ENCODE measurements at places on chromosomes 7 and 10.

DNA sequence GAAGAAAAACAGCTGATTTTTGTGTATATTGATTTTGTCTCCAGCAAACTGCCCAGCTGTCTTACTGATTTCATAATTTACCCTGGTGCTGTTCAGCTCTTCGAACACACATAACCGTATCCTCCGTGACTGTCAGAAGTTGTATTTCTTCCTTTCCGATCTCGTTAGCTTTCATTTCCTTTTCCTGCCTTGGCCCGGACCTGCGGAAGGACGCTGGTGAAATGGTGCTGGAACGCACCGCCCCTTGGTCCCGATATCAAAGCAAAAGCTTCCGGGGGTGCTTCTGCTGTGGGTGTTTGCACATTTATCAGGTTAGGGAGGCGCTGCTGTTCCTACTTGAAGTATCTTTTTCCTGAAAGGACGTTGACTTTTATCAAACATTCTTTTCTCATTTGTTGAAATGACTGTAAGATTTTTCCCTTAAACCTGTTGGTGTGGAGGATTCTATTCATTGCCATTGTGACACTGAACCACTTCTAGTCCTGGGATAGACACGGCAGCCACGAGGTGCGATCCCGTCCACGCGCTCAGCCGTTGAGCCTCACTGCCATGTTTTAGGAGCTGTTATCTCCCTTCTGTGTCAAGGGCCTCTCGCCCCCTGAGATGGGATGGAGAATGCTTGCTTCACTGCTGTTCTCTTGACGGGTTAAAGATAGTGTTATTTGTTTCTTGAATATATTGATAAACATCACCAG lies 72.6 kb downstream of the FOXL3 start:
- peak; percentile 36 for DNase-seq

GRCh38 chr7:99740573-99741440 lies 5.8 kb upstream of the CYP3A7 start:
- no peak for DNase-seq

GRCh38 chr10:116742367-116743265 lies at the start of gene HSPA12A:
Gene HSPA12A, minus strand, starts transcription at chr10:116742566. Its CDS starts 97 bp downstream, at chr10:116742469.
- peak; percentile 29 for DNase-seq

DNA sequence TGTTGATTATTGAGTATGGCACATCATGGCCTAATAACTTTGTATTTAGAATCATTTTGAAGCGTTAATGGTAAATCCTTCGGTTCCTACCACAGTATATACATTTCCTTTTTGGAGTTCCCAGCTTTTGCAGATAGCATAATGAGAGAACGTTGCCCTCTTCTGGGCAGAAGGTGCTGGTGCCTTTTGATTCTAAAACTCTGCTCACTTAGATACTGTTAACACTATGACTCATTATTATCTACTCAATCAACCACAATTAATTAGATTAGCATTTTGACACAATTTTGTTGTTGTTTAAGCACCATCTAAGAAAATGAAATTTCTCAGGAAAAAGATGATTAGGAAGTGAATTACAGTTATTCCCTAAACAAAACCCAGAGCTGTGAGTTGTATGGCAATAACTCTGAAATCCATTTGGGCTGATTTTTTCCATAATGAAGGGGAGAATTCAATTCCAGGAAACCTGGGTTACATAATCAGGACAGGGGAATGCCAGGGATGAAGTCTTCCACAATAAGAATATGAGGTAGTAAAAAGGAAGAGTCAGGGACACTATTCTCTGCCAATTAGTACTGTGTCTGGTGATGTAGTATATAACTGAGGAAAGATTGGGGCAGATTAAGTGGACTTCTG lies 11.5 kb upstream of the DLD start:
- DNase-seq = peak; percentile 25

- no peak for DNase-seq
Measured at GRCh38 chr7:106600569-106601373, 60.2 kb downstream of the CCDC71L start.

- no peak for DNase-seq
Measured at GRCh38 chr7:19869979-19870378, 96.6 kb upstream of the TMEM196 start.

GRCh38 chr7:22696541-22697228 lies 30.3 kb upstream of the IL6 start:
- peak; percentile 15 for DNase-seq

DNA sequence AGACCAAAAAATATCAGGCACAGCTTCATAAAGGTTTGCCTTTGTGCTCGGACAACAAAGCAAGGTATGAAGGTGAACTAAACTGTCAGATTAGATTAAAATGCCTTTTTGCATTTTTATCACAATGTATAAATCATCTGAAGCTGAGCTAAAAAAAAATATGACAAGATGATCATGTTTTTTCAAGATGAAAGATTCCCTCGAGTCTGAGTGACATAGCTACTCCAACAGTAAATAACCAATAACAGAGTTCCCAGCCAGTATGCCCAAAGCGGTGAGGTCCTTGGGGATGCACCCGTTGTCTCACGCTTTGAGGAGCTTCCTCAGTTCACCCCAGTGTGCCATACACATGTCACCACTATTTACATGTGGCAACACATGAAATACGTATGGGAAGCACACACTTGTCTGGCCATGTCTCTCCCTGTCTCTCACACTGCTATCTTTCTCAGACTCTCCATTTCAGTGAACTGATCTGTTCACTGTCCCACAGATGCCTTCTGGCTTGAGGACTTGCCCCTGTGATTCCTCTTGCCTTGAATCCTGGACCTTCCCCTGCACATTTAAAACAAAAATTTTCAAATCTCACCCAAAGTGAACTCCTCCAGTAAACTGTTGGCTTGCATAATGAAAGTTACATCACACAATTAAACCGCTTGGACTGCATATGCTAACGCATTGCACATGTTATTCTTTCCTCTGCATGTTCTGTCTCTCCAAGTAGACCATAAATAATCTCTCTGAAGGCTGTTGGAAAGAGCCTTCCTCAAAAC lies 2.6 kb upstream of the PIK3CG start:
- no peak for DNase-seq

GRCh38 chr7:47357863-47358262 lies 224.0 kb downstream of the TNS3 start:
- DNase-seq = no peak

DNA sequence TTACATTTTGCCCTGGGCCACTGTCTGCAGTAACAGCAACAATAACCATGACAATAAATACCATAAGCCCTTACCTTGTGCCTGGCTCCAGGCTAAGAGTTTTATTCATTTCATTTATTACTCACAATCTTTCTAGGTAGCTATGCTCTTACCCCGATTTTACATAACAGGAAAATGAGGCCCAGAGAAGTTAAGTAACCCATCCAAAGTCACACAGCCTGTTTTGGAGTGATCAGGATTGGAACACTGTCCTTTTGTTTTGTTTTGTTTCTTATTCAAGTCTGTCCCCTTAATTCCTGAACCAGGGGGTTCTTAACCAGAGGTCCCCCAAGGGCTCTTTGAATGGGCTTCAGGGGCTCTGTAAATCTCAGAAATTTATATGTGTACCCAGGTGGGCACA lies 4.2 kb upstream of the LBX1 start:
- DNase-seq = no peak

DNA sequence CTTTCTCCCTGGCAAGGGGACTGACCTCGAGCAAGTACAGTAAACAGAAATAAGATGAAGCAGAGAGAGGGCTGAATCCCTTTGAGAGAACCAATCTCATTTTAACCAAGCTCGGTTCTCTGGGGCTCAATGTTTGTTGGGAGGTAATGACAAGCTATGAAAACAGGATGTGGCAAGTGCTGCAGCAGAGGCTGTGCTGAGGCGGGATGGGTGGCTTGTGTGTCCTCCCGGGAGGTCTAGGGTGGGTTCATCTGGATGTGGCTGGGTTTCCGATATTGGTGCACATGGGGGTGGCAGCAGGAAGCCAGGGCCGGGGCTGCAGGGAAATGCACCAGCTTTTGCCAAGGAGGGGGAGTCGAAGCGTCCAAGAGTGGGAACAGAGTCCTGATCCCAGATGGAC lies 84.5 kb downstream of the AOAH start:
- peak; percentile 20 for DNase-seq

GRCh38 chr10:24622781-24623301 lies 100.8 kb downstream of the ARHGAP21 start:
- DNase-seq = no peak

GRCh38 chr7:93307131-93307660 lies 75.0 kb downstream of the VPS50 start:
- DNase-seq = no peak

- DNase-seq = no peak
Measured at GRCh38 chr7:44984478-44984758, 5.6 kb upstream of the MYO1G start.

GRCh38 chr7:17305387-17306171 lies 7.1 kb downstream of the AHR start:
- no peak for DNase-seq

DNA sequence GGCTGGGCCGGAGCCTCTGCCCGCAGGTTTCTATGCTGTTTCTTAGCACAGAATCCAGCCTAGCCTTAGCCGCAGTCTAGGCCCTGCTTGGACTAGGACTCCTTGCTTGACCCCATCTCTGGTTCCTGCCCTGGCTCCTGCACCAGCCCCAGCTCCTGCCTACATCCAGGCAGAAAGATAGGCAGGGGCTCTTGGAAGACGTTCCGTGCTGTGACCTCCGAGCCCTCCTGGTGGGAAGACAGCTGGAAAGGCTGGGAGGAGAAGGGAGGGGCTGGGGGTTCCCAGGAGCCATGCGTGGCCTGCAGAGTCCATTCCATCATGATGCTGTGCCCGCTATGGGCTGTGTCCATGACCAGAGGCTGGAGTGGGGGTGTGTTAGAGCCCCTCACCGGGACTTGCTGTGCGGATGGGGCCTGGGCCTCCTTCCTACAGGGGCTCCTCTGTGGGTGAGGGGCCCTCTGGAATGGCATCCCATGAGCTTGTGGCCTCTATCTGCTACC lies 26.2 kb downstream of the RAMP3 start:
- DNase-seq = no peak
